ENCODE measurements at places on chromosomes 1 and 21.

DNA sequence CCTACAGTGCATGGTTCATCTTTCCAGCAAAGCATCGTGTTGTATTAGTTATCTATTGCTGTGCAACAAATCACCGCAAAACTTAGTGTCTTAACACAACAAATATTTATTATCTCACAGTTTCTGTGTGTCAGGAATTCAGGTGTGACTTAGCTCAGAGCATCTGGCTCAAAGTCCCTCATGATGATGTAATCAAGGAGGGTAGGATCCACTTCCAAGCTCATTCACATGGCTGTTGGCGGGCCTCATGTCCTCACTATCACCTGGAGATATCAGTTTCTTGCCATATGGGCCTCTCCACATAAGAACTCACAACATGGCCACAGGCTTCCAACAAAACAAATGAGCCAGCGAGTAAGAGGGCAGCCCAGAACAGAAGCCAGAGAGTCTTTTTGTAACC, 135.6 kb upstream of the GJB5 start:
- no peak for DNase-seq

- peak; percentile 99 for DNase-seq
These were observed 17.0 kb downstream of the NES start for GRCh38 chr1:156659988-156660751.

GRCh38 chr1:218025454-218025853, 259.6 kb upstream of the RRP15 start:
- DNase-seq = no peak

DNA sequence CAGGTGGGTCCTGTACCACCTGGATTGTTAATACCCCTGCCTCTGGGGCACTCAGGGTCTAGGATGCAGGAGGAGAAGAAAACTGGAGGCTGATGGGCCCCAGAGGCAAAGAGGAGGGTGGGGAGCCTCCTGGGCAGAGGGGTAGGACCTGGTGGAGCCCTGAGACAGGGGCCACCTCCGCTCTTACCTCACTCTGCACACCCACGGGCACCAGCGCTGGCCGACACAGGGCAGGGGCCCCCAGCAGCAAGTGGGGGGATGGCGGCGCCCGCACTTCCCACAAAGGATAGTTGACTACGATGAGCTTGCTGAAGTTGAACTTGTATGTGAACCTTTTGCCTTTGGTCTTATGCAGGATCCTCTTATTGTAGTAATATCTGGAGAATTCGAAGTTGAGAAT, 1.1 kb downstream of the ETV3L start:
- no peak for DNase-seq

GRCh38 chr1:151840421-151840820, 801 bp upstream of the C2CD4D start:
- no peak for DNase-seq

GRCh38 chr1:29933067-29933466, 696.7 kb downstream of the PTPRU start:
- DNase-seq = peak; percentile 19

- no peak for DNase-seq
These were observed 143.5 kb upstream of the HNRNPU start for GRCh38 chr1:245007852-245008251.

GRCh38 chr1:86998727-86999126, 84.3 kb downstream of the HS2ST1 start:
- peak; percentile 3 for DNase-seq

Measured in RWPE1 (cell line).